ENCODE measurements at places on chromosomes 6 and 20.
A peak's percentile ranks its signal among the peaks of the same experiment; 100 is the strongest.

DNA sequence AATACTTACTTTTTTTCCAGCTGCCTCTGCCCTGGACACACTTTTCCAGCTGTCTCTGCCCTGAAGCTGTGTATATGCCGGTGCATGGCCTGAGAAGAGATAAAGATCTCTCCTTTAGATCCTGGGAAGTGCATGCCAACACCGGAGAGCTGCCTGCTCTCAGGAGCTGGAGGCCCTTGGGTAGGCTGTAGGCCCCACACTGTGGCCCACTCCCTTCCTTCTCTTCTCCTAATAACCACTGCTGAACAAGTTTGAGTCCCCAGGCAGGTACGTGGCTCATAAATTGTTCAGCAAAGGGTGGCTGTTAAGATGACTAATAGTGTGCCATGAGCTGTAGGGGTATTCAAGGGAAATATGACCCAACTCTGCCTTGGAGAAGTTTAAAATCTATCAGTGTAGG lies 102.5 kb downstream of the CD24 start:
- no peak for DNase-seq

- no peak for DNase-seq
Measured at GRCh38 chr6:139152892-139153271, 18.0 kb downstream of the HECA start.

- peak; percentile 51 for DNase-seq
Measured at GRCh38 chr6:36873612-36874442, 776 bp downstream of the PPIL1 start.

DNA sequence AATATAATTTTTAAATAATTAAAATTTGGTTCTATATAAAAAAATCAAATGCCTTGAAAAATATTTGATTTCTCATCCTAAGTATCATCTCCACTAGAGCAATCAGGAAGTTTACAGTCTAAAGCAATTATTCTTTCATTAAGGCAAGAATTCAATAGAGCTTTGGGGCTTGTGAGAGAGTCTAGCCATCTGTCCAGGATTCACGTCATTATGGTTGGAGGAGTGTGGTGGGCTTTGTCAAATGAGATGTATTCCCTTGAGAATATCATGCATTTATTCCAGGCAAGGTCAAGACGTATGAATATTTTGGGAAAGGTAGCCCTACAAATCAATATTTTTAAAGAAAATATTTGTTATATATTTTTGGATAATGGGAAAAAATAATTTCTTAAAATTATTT lies 132.4 kb downstream of the ELOVL4 start:
- no peak for DNase-seq

GRCh38 chr6:158770533-158771330 lies 48.4 kb downstream of the EZR start:
- DNase-seq, result no peak

DNA sequence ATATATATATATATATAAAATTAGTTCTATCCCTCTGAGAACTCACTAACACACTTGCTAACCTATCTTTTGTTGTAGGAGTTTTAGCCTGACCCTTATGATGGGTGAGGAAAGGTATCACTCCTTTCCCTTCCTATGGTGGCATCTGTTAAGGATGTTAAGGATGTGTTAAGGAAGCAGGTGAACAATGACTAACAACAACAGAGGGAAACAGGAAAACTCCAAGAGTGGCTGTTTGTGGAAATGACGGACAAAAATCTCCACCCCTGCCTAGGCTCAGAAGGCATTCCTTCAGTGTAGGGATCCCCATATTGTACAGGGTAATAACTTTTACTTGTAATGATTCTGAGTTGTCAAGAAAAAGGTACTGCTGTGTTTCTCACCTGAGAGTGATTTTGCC lies 8.8 kb upstream of the TPD52L1 start:
- no peak for DNase-seq

DNA sequence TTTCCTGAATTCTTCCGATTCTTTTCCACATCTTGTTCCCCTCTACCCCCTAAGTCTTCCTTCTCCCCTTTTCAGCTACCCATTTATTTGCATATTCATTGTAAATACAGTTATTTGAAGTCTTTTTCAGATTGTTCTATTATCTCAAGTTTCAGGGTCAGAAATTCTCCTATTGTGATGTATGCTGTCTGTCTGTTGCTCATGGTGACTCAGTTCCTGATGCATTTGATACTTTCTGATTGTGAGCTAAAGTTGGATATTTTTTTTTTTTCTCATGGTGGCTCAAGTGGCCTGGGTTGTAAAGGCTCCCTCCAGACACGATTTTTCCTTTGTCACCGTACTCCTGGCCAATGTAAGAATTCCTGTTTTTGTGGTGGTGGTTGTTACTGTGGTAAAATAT lies 4.9 kb upstream of the PI16 start:
- no peak for DNase-seq

GRCh38 chr20:10075606-10076005 lies 40.8 kb downstream of the ANKEF1 start:
- DNase-seq, result no peak

GRCh38 chr6:25002326-25003091 lies 66.7 kb upstream of the RIPOR2 start:
- DNase-seq, result no peak

- no peak for DNase-seq
Measured at GRCh38 chr6:75815756-75816155, 66.7 kb downstream of the MYO6 start.

- DNase-seq, result no peak
Measured at GRCh38 chr6:42100029-42100901, 42.2 kb downstream of the C6orf132 start.

GRCh38 chr20:7665376-7665775 lies 274.9 kb downstream of the HAO1 start:
- peak; percentile 8 for DNase-seq

DNA sequence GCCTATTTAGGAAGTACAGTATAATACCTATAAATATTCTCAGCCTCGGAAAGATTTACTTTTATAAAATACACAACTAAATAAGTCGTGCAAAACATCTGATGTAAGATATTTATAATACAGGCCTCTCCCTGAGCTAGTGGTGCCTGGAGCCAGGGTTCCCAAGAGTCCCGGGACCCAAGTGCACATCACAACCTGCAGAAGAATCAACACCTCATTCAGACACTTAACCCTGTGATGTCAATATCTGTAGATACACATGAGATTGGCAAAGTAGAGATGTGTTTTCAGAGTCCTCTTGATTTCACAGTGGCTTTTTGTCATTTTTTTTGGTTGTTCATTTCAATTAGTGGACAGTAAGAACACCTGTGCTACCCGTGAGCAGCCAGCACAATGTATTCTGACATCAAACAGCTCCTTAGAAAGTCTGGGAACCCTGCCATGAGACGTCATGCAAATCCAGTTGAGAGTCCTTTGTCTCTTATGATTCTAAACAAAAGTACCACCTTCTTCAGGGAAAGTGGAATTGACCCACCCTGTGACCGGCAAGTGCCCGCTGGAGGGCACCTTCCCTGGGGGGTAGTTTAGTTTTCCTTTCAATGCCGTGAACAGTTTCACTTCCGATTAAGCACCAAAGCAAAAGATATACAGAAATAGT lies 101.6 kb downstream of the DACT2 start:
- no peak for DNase-seq

DNA sequence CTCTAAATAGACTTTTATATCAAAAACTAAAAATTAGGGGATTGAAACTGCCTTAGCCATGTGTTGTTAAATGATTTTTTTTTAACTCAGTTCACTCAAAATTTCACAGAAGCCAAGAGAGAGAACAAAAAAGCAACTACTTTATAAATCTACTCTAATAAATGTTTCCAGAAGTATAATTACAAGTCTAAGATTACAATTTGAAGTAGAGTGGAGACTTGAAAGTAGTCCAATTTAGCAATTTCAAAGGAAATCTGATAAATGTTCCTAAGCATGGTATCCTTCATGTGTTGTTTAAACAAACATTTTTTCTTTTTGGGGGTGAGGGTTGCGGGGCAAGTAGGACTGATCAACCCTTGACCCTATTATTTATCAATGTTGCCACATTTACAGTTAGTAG lies 72.6 kb downstream of the PHIP start:
- DNase-seq, result no peak

GRCh38 chr6:28742668-28743270 lies 181.0 kb downstream of the TRIM27 start:
- DNase-seq, result peak; percentile 97

DNA sequence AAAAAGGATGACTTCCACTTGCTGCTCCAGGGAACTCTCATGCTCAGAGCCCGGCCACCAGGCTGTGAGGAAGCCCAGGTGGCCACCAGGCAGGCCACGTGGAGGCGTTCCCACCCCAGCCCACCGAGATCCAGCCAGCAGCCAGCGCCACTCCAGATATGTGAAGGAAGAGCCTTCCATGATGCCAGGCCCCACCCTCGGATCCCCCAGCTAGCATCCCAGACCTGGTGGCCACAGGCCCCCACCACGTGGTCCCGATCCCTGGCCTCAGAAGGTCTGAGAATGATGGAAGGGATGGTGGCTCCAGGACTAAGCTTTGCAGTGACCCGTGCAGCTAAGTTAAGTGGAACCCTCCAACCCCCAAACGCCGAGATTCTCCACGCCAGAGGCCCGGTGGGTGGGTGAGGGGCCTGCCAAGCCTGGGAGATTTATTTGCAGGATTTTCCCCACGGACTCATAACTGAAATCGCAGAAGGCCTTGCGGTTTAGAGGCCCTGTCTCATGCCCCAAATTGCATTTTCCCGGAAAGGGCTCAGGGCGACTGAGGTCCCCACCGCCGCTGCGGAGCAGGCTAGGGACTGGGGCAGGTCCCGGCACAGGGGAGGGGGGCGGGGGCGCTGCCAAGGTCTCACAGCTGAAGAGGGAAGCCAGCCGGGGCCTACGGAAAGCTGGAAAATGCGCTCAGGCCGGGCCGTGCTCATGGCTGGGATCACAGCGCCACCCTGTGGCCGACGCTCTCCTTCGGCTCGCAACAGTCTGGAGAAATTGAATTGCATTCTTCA lies 31.1 kb upstream of the CST7 start:
- DNase-seq, result peak; percentile 78

- peak; percentile 64 for DNase-seq
Measured at GRCh38 chr6:89146718-89147700, 1.2 kb downstream of the PM20D2 start.

DNA sequence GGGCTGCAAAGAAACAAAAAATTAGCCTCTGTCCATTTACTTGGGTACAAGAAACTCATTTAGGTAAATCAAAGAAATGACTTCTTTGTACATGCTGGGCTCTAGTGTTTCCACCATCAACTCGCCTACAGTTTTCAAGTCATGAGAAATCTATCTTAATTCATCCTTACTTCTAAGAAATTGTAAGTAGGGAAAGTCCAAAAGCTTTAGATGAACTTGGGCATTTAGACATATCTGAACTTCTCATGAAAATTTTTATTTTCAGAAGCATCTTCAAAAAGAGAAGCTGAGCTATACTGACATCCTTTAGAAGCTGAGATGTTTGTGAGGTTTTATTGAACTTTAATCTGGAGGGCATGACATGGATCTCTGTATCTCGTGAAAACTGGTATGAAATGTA lies 117.3 kb downstream of the MYB start:
- no peak for DNase-seq

DNA sequence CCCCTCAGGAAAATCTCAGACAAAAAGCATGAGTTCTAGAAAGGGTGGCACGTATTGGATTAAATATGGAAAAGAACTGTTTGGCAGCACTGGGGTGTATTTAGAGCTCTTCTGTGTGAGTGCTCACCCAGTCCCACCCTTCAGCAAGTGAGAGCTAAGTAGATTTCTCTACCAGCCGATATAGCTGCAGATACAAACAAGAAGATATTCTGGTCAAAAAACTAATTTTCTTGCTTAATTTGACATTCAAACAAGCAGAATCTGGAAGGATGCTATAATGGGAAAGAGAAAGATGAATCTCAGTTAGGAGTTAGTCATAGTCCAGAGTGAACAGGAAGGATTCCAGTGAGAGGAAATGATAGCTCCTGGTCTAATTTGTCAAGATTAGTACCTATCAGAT lies 232.1 kb downstream of the TMEM242 start:
- no peak for DNase-seq

DNA sequence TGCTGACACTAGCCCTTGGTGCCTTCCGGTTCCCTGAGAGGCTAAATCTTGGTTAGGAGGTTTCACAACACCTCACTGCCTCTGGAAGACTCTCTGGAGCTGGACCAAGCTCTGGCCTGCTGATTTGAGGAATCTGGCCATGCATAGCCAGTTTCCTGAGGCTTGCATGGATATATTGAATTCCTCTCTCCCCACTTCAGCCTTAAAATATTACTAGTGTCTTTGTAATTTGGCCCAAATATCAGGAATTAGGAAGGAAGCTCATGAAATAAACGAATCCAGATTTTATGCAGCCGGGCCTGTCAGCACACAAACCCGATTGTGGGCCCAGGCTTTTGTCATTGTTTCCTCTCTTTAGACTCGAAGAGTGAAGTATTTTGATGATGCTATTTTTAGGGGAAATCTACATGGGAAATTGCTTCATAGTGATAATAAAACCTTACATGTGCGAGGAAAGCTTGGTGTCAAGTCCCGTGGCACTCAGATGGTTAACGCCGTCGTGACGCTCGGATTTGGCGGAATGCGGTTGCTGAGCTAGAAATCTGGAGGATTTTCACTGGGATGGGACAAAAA lies 144.4 kb downstream of the PHACTR3 start:
- no peak for DNase-seq

GRCh38 chr6:109347779-109348178 lies 34.5 kb downstream of the CD164 start:
- no peak for DNase-seq

GRCh38 chr20:38497246-38497935 lies 24.7 kb downstream of the RALGAPB start:
- no peak for DNase-seq

GRCh38 chr6:163943607-163944385 lies 529.3 kb downstream of the QKI start:
- peak; percentile 92 for DNase-seq

GRCh38 chr20:32387252-32387651 lies 29.1 kb downstream of the ASXL1 start:
- DNase-seq, result no peak

DNA sequence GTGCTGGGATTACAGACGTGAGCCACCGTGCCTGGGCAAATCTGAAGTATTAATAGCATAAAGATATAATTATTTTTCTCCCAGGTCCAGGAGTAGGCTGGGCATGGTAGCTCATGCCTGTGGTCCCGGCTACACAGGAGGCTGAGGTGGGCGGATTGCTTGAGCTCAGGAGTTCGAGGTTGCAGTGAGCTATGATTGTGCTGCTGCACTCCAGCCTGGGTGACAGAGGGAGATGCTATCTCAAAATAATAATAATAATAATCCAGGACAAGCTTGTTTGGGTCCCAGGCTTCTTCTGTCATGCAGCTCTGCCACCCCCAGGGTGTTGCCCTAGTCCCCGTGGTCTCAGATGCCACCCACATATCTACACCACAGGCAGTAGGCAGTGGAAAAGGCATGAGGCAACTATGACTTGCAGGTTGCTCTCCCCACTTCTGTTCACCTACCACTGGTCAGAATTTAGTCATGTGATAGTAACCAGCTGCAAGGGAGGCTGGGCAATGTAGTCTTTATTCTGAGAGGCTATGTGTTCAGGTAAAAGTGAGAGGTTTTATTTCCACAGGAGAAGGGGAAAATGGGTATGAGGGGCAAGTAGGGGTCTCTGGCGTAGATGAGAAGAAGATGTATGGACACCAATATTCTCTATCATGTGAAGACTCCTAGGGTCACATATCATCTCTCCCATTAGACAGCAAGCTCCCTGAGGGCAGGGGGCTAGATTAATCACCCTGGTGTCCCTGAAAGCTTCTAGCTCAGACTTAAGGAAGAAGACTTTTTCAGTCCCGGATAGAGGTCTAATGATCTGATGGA lies 25.7 kb downstream of the TCF15 start:
- peak; percentile 82 for DNase-seq

GRCh38 chr6:71245265-71246049 lies 43.2 kb upstream of the OGFRL1 start:
- DNase-seq, result no peak

Data from mesendoderm (in vitro differentiated cells).